Lung (tissue), 17 donors: ENCODE measurements at places on chromosomes 2 and 18. TPM values are rescaled to one million over a fixed set of nuclear protein-coding genes. Genes with fewer than 3 reads are reported as not detected.

Gene SCN7A
- polyA plus RNA-seq: 7.5 TPM

Gene M1AP
- 0.77 TPM for polyA plus RNA-seq

Gene LYPD6
- 0.16 TPM for polyA plus RNA-seq

Gene DUSP19
- 0.70 TPM for polyA plus RNA-seq

Gene EGR4
- polyA plus RNA-seq: 0.30 TPM

Gene ABCB6
- 27.7 TPM for polyA plus RNA-seq

Gene LIPG
- 3.7 TPM for polyA plus RNA-seq

Gene TTC39C
- 6.0 TPM for polyA plus RNA-seq

Gene VSNL1
- polyA plus RNA-seq: 1.1 TPM

Gene SPR
- polyA plus RNA-seq: 31.6 TPM

DNA sequence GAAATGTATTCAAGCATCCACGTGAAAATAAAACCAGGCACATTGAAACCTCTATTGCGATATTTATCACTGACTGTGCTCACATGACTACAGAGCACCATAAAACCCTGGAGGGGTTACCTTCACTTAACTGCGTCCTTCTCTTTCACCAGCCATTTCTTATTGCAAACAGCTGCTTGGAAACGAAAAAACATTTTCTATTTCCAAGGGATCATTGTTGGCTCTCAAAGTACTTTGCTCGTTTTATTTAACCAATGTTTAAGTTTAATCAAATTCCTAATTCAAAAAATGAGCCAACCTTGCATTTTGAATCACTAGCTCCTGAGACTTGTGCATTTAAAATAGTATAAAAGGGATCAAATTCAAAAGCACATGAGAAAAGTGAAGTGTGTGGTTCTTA is 134.4 kb downstream of the OSR1 start:
- no peaks in the 10 kb centered on the region for H3K4me1 ChIP-seq
- H3K27me3 ChIP-seq: no peaks in the 10 kb centered on the region
- no peak for DNase-seq
- H3K27ac ChIP-seq: no peak overlapping the region

DNA sequence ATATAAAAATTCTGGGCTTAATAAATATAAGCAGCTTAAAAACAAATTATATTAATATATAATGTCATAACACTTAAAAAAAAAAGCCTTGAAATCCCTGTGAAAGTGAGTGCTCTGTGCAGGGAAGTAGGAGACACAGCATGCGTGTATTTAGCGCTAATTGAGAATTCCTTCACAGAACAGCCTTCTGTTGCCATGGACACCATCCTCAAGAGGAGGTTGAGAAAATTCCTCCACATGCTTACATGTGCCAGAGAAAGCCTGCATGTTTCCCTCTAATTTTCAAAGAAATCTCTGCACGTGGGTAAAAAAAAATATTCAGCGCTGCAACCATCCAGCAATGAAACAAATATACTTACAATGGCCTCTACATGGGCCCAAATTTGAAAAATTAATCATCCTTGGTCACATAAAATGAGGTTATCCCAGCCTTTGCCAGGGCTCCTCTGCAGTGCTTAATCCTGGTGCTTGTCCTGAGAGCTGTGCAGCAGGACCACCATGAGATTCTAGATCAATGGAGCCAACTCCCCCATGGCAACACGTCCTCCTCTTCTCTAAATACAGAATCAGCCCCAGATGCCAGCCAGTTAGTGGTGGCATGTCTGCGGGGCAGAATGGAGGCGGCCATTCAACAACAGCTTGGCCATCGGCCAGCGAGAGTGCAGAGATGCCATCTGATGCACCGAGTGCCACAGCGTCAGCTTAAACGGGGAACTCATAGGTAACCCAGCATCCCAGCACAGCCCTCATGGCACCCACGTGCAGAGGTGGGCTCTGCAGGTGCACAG is 228.0 kb downstream of the MYT1L start:
- H3K4me3 ChIP-seq: no peak overlapping the region
- no peaks in the 10 kb centered on the region for H3K36me3 ChIP-seq
- no peaks in the 10 kb centered on the region for H3K4me1 ChIP-seq
- no peaks in the 10 kb centered on the region for H3K27me3 ChIP-seq

DNA sequence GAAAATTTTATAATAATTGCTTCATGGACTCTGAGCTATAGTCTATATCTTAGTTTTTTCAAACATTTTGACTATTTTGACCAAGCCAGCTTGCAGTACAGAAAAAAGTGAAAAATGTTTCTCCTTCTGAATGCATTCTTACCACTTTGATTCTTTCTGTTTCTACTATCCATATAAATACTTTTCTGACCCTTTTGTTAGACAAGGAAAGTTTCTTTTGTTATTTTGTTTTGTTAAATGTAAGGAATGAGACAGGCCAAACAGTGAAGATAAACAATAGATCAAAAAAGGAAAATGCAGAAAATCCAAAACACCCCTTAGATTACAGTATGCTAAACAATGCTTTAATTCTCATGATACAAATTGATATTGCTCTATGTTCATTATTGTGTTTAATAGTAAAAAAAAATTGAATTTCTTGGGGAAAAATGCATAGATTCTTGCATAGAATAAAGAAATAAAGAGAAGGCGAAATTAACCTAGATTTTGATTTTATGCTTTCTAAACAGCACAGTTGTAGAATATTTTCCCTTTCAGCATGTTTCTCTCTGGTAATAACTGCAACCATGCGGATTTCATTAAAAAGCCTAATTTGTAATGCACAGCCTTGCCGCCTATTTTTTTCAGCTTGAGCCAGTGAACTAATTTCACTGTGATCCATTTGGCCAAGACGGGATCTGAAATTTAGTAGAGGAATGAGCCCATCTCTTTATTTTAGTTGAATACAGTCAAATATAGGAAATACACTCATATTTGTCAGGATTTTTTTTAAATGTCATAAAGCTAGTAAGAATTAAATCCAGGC is 976 bp downstream of the TNFAIP6 start:
- H3K36me3 ChIP-seq: no peaks in the 10 kb centered on the region
- no peaks in the 10 kb centered on the region for H3K4me1 ChIP-seq

- DNase-seq: no peak
- H3K36me3 ChIP-seq: no peaks in the 10 kb centered on the region
- H3K4me1 ChIP-seq: no peaks in the 10 kb centered on the region
- no peaks in the 10 kb centered on the region for H3K27me3 ChIP-seq
- H3K4me3 ChIP-seq: no peak overlapping the region
Measured at GRCh38 chr2:213089438-213089837, 62.0 kb downstream of the IKZF2 start.

GRCh38 chr2:224584111-224584784 is 915 bp downstream of the CUL3 start:
- H3K36me3 ChIP-seq: no peaks in the 10 kb centered on the region
- DNase-seq: peak; percentile 40
- peak overlapping the region; percentile 100 for H3K27ac ChIP-seq

DNA sequence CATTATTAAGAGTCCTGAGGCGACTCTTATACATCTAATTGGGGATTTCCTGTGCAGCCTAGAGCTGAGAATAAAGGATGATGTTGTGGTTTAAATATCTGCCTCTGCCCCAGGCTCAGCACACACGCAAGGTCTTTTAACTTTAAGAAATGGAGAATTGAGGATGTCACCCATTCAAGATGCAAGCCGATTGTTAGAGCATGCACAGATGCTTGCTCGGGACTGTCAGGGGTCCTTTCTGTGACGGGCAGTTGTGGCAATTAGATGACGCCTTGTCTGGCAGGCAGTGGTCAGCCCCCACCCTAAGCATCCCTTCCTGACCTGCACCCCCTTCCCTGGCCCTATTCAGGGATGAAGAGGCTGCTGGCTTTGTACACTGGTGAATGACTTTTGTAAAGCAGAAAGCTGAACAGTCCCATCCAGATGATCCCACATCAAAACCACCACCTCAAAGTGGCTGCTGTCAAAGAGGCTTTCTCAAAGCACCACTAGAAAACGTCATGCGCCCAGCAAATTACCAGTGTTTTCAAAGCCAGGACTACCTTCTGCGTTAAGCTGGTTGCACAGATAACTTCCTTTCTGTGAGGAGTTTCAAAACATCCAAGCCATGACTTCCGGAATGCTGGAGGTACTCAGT is 23.7 kb downstream of the FAM178B start:
- no peak overlapping the region for H3K4me3 ChIP-seq
- H3K27me3 ChIP-seq: no peaks in the 10 kb centered on the region
- H3K4me1 ChIP-seq: peaks cover 3% of the 10 kb centered on the region
- no peak overlapping the region for H3K27ac ChIP-seq
- no peak for DNase-seq

DNA sequence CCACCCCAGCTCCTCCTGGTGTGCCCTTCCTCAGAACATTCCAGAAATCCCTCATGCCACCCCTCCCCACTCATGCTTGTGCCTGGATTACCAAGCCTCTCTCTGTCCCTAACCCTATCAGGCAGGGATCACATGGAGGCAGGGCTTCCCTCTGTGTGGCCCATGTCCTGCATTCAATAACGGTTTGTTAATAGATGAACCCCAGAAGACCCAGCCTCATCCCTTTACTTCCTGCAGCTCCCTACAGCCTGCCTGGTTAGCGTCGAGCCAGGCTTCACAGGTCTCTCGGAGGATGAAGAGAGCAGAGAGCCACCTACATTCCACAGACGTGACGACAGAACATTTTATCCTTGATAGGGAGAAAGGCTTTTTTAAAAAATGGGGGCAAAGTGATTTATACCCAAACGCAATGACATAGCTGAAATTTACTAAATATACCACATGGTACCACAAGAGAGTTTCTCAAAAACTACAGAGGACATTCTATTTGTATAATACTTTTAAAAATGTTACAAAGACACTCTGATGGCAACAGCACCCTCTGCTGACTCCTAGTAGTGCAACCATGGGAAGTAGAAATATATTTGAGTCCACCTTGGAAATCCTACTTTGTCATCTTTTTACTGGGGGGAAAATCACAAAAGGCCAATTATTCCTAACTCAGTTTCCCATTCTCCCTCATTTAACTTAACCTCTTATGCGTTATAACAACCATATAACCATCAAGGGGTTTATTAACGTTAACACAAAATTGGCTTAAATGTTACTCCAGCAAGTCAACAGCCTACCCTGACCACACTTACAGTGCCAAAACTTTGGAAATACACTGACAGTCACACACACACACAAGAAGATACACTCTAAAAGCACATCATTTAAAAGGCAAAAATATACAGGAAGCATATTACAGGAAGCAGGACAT is 30.7 kb downstream of the FBXO15 start:
- H3K27ac ChIP-seq: no peak overlapping the region
- no peak overlapping the region for H3K4me3 ChIP-seq
- H3K4me1 ChIP-seq: no peaks in the 10 kb centered on the region
- H3K36me3 ChIP-seq: no peaks in the 10 kb centered on the region
- DNase-seq: peak; percentile 51
- no peaks in the 10 kb centered on the region for H3K27me3 ChIP-seq

DNA sequence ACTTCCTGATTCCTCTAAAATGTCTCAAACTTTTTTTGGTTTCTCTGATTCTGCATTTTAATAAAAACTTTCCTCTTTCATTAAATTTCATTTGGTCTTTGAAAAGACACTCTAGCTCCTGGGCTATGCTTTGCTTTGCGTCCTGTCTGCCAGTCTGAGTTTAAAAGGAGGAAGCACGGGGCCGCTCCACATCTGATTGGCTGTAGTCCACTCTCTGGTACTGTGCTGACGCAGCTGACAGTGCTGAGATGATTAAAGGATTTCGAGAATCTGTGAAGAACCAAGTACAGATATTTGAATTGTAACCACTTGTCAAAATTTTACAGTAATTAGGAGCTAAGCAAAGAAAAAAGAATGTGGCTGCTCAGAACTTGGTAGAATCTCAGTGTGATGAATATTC is 199.6 kb upstream of the HNMT start:
- H3K36me3 ChIP-seq: no peaks in the 10 kb centered on the region
- no peak overlapping the region for H3K4me3 ChIP-seq
- no peak overlapping the region for H3K27ac ChIP-seq
- DNase-seq: no peak
- H3K4me1 ChIP-seq: no peaks in the 10 kb centered on the region

GRCh38 chr2:69168144-69168813 is 155.3 kb downstream of the ANTXR1 start:
- no peak for DNase-seq
- no peak overlapping the region for H3K27ac ChIP-seq
- peaks cover 18% of the 10 kb centered on the region for H3K36me3 ChIP-seq
- no peak overlapping the region for H3K4me3 ChIP-seq
- H3K27me3 ChIP-seq: no peaks in the 10 kb centered on the region

DNA sequence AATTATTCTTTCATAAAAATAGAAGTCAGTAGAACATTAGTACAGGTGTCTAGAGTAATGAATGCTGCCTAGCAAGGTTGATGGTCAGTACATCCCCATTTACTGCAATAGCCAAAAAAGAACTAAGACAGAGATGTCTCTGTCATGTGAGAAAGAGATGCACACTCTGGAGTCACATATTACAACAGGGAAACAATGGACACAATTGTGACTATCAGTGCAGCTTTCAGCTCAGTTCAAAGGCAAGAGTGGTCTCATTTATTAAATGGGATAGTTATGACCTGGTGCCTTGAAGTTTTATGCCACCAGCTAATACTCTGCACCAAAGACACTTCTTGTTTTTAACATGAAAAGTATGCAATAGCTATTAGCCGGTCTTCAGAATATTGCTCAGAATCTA is 194.9 kb upstream of the CHAC2 start:
- no peak overlapping the region for H3K4me3 ChIP-seq
- H3K27me3 ChIP-seq: no peaks in the 10 kb centered on the region
- no peak overlapping the region for H3K27ac ChIP-seq

DNA sequence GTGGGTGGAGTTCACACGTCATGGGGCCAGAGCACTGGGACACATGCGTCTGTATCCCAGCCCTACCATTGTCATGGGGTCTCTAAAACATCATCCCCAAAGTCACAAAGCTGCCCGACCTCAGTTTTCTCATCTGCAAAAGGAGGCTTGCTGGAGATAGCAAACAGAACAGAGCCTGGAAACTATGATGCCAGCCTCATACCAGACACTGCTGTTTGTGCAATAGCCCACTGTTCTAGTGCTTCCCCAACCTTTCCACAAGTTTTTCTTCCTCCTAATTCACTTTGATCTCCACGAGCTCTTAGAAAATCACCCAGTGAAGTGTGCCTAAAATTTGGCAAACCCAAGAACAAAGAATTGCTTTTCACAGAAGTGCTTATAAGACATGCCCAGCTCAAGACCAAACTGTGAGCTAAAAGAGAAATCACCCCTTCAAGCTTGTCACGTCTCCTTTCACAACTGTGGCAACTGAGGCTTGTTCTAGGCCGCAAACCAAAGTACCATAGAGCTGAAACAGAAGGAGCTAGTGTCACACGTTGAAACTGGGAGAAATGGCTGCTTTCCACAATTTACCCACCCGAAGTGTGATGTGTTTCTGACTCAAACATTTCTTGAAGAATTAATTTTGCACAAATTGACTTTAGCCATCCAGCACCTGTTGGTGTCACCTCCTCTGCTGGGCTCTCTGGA is 162.7 kb upstream of the ID2 start:
- H3K4me3 ChIP-seq: no peak overlapping the region
- DNase-seq: no peak
- H3K27ac ChIP-seq: no peak overlapping the region
- H3K36me3 ChIP-seq: no peaks in the 10 kb centered on the region
- H3K4me1 ChIP-seq: peaks cover 5% of the 10 kb centered on the region
